Cardiac muscle cell (in vitro differentiated cells and primary cell): ENCODE measurements at places on chromosomes 1 and 21. TPM values are rescaled to one million over a fixed set of nuclear protein-coding genes. Genes with fewer than 3 reads are reported as not detected.

The EFNA3 gene
- total RNA-seq, result 26.3 and 31.9 TPM in 2 replicates

The FCAMR gene
- not detected in 2 replicates for total RNA-seq

The S100A4 gene
- total RNA-seq, result 74.1 and 89.4 TPM in 2 replicates

The ATP1A1 gene
- 754 and 1,350 TPM in 2 replicates for total RNA-seq

The AIRE gene
- total RNA-seq, result 0.45 TPM in 1 of 2 replicates, not detected in the other

The FNDC5 gene
- total RNA-seq, result 34.2 and 40.7 TPM in 2 replicates

The FCER1G gene
- total RNA-seq, result not detected in 2 replicates

The CCDC27 gene
- total RNA-seq, result 0.09 TPM in 1 of 2 replicates, not detected in the other

The SYNC gene
- total RNA-seq, result 2.5 and 4.5 TPM in 2 replicates

The GALNT2 gene
- total RNA-seq, result 83.5 and 92.1 TPM in 2 replicates

- peak; percentile 62 for DNase-seq
These were observed 9.1 kb upstream of the MTFR1L start for GRCh38 chr1:25810341-25811299.

- DNase-seq, result no peak
These were observed 12.6 kb downstream of the GBP5 start for GRCh38 chr1:89260042-89260441.

DNA sequence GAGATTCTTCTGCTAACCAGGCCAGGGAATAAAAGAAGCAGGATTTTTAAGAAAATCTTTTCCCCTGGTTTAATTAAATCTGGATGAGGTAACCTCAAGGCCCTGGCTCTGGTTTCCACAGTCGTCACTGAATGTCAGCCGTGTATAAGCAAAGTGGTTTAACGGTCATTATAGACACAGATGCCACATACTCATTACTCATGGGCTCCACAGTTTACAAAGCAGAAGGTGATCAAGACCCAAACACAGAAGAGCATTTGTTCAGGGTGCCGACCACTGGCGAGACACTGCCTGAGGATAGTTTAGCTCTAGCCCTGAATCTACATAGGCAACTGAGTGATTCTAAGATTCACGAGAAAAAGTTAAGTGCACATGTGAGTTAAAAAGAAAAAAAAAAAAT lies 27.8 kb upstream of the RAP1GAP start:
- no peak for DNase-seq

- peak; percentile 51 for DNase-seq
These were observed 42.4 kb upstream of the GADD45A start for GRCh38 chr1:67642629-67643028.

DNA sequence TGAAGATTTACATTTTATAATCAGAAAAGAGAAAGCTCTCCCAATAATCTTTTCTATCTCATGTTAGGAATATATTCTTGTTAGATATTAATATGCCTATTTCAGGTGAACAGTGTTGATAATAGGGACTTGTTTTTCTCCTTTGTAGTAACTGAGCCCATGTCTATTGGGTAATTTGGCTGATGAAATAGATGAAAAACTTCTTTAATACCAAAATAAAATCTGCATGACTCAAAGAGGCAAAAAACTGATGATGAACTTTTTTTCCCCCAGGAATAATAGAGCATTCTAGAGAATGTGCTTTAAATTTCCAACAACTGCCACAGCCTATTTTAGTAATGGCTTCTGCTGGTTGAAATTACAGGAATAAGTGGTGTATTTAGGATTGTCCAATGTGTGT lies 178.9 kb upstream of the GREM2 start:
- no peak for DNase-seq

DNA sequence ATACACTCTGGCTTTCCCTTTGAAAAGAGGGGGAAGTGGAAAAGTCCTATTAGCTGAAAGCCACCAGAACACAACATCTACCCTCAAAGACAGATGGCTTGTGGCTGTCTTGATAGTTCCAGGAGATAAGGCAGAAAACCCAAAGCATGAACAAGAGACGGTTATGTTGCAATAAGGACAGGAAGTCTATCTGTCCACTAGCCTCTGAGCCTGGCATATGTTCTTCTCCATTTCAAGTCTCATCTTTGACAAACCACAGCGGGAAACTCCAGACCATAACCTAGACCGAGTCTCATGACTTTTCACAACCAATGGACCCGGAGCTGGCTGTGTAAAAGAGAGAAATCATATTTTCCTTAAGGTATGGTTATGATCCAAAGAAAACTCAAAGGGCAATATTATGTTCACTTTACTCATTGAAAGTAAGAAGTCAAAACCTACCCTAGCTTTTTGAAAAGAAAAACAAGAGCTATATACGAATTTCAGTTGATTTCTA lies 33.8 kb downstream of the DUSP10 start:
- DNase-seq, result no peak

GRCh38 chr1:162367073-162367472 lies 9.6 kb downstream of the SPATA46 start:
- DNase-seq, result no peak

DNA sequence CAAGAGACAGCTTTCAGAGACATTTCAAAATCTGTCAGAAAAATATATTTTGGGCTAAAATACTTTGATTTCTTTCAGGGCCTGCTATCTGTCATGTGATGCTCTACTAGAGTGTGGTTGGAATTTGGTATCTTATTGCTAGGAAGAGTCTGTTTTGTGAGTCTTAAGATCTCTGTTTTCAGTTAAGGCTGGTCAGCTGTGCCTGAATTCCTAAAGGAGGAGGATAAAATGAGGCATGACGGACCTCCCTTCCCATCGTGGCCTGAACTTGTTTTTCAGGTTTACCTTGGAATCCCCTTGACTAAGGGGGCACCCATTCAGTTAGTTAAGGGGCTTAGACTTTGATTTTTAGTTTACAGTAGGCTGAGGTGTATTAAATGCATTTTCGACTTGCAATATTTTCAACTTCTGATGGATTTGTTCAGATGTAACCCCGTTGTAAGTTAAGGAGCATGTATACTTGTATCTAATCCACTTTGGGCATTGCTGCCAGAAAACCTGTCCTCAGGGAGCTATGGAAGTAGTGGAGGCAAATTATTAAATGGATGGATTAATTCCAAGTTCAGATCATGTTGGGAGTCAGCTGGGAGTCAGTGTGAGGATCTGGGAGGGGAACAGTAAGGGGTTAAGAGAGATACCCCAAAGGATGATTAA lies 18.3 kb downstream of the CAPN2 start:
- no peak for DNase-seq

DNA sequence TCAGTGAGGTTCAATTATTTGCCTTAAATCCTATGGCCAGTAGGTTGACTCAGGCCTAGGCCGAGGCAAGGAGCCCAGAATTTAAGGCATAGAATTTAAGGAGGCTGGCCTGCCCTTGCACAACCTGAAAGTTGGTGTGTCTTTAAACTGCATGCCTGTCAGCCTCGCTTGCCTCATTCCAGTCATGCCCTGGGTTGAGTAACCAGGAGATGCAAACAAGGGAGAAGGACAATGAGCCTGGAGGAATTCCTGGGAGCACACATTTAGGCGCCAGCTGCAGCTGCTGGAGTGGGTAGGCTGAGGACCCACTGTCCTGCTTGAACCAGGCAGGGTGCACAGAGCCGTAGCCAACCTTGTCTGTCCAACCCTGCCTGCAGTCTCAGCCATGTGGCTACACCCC lies 11.7 kb downstream of the CD2 start:
- DNase-seq, result peak; percentile 71

DNA sequence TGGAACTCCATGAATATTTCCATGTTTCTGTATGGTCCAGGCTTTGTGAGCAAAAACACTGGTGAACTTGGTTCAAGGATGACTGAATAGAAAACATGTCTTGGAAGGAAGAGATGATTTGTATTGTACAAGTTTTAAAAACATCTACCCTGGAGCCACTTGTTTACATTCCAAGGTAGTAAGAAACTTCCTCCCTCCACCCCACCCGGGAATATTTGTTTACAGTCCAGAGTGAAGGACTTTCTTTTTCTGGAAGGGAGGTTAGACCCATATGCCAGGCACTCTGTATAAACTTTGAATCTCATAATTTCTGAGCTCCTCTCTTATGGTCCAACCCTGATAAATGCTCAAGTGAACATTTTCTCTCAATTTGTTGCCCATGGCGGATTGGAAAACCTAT lies 323.3 kb upstream of the LYPLAL1 start:
- no peak for DNase-seq

GRCh38 chr1:191609305-191609704 lies 549.0 kb upstream of the RGS18 start:
- no peak for DNase-seq

DNA sequence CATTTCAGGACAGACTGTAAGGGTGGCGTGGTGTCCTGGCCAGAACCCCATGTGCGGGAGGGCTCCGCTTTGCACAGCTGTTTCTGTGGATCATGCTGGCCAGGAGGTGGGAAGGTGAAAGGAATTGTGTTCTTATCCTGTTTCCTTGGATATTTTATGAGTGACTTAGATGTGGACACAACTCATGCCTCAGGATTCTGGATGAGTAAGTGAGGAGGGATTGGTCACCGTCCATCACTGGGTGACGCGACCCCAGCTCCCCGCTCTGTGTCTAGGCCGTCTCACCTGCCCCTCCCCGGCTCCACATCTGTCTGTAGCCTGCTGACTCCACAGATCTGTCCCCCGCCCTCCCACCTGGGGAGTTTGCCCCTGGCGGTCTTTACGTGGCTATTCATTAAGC lies 48.8 kb downstream of the PIK3CD start:
- DNase-seq, result no peak

DNA sequence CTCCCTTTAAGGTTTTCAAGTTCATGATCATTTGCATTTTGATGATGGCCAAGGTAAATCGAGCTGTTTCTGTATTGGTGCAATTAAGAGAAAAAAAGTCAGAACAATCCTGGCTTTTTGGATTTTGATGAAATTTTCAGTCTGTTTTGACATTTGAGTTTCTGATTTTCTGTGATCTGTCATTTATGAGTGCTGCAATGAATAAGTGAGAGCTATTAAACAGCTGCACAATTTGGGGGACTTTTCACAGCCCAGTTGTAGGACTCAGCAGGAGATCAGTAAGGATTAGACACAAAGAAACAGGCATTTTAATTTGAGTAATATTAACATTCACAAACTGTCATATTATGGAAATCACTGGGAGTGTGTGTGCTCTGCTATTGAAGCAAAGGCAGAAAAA lies 452.9 kb upstream of the CXADR start:
- no peak for DNase-seq

GRCh38 chr1:150551784-150552127 lies 2.5 kb downstream of the ADAMTSL4 start:
- no peak for DNase-seq

DNA sequence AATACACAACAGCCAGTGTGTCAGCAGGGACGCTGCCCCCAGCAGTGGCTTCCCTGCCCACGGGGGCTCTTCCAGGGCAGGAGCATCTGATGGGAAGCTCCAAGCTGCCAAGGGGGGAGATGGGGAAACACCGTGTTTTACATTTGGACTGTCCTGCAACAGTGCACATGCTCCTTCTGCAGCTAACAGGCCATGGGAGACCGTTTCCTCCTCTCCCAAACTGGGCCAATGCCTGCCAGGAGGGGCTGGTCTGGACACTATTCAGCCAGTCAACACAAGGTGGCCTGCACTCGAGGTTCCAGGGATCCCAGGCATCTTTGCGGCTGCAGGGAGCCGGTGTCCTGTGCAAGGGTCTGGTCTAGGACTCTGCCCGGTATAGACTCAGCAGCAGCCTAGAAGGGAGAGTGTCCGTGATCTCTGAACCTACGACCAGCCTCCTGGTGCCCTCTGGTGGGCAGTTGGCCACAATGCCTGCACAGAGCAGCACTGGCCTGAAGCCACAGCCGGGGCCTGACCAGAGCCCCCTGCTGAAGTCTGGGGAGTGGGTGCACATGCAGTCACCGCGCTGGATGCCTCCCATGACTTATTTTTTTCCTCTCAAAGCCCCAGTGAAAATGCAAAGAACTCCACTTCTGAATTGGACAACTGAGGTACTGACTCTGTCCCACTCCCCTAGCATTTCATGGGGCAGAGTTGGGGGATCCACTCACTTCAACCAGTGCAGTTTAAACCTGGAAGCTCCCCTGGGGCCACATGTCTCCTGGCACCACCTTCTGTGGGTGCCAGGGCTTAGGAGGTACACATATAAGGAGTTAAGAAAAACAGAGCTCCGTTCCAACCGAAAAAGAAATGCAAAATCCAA lies 33.3 kb downstream of the RCC2 start:
- DNase-seq, result peak; percentile 82

DNA sequence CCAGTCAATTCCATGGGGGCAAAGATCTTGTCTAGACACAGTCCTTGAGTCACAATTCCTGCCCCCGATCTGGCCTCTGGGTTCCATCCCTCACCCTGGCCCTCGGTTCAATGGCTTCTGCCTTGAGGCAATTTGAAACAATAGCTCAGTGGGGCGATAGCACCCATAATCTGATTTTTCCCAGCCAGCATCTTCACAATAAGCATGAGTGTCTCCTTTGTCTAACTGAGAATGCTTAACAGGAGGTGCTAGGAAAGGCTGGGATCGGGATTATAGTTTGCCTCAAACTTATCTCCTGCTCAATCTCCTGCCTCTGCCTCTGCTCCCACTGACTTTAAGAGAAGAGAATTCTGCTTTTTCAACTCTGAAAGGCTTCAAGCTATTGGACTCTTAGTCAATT lies 293.9 kb upstream of the PROX1 start:
- DNase-seq, result no peak

DNA sequence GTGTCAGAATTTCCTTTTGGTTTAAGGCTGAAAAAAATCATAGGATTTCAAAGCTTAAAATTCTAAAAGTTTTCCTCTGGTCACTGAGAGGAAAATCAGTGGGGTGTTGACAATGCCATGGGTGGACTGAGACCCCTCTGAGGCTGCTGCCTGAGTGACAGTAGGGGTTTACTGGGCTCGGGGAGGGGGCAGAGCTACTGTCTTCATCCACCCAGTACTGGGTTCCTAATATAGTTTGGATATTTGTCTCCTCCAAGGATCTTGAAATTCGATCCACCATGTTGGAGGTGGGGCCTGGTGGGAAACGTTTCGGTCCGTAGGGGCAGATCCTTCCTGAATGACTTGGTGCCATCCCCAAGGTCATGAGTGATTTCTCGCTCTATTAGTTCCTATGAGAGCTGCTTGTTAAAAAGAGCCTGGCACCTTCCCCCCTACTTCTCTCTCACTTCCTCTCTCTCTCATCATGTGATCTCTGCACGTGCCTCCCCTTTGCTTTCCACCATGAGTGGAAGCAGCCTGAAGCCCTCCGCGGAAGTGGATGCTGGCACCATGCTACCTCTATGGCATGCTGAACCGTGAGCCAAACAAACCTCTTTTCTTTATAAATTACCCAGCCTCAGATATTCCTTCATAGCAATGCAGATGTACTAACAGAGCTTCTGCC lies 72.3 kb downstream of the MAP10 start:
- no peak for DNase-seq

- no peak for DNase-seq
These were observed 134.1 kb upstream of the KRTAP19-8 start for GRCh38 chr21:31172328-31172727.

DNA sequence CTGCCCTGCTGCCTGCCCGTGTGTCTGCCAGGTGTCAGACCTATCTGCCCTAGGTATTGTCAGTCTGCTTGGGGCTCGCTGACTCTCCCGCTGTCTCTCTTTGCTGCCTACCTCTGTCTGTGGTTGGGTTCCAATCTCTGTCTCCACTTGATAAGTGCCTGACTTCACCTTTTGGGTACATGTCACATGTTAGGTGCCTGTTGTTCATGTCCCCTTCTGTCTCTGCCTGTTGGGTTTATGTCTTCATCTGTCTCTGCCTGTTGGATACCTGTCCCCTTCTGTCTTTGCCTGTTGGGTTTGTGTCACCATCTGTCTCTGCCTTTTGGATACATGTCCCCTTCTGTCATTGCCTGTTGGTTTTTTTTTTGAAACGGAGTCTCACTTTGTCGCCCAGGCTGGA lies 14.6 kb downstream of the RPS6KA1 start:
- DNase-seq, result no peak

GRCh38 chr1:214902636-214903320 lies 179.8 kb upstream of the KCNK2 start:
- peak; percentile 35 for DNase-seq
